NCI-H2171 treated with DMSO at 0.1 percent for 48 hours (cell line): ENCODE measurements at places on chromosomes 7 and 10.

DNA sequence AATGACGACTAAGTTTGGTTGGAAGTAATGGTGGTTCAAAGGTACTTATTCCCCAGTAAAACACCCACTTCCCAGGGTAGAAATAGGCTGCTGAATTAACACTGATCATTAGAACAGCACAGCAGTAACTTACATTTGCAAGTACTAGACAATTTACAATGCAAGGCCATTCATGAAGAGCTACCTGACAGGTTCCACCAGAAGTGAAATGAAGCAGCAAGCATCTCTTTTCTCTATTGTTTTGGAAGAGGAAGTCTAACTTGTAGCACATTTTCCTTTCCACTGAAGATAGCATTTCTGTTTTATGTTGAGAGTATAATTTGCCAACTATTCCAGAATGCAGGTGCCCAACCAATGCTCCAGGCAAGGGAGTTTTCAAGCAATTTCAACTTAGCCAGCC, 145.9 kb downstream of the CREB5 start:
- no peak for DNase-seq

DNA sequence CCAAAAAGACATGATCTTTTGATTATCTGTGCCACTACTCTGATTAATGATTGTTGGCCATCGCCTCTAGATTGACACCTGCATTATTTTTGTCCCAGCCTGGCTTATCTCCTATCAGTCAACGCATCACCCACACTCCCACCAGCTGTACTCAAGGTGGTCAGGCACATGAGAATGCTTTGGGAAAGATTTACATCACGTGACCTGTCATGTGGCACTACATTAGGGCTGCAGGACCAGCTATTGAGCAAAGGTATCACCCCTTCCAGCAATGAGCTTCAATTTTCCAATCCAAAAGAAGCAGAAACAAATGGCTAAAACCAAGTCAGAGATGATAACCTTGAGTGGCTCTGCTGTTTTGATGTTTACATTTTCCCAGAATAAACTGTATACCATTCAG, 204.3 kb downstream of the PLXNA4 start:
- no peak for DNase-seq

DNA sequence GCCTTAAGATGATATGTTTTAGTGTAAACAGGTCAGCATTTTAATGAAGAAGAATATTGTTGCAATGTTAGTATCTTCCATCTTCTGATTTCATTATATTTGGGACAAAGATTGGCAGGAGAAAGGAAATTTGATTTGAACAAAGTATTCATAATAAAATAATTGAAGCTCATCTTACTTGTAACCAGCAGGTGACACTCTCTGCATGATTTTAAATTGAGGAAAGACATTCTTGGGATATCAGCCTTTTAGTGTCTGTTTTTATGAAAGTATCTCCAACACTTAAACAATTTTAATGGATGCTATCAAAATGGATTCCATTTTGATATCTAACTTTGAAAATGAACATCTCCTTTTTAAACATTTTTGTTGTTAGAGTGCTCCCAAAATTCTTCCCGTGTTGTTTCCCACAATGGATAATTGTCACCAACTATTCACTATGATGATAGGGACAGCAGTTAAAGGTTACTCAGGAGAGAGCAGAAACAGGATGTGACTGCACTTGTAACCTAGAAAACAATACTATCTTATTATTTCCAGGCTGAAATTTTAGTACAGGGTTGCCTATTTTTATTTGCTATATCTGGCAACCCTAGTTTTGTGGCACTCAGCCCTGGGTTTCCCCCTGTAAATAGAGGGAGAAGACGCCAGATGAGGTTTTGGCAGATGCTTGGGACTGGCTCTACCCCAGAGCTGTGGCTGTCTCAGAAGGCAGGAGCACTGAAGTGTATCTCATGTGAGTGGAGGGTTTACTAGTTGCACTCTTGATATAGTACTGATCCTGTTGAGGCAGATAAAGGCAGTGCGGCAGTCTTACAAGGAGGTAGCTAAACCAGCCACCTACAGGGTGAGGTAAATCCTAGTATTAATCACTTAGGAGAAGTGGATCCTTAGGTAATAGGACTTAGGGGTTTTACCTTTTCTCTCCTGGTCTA, 31.0 kb upstream of the ABCB4 start:
- DNase-seq = no peak

DNA sequence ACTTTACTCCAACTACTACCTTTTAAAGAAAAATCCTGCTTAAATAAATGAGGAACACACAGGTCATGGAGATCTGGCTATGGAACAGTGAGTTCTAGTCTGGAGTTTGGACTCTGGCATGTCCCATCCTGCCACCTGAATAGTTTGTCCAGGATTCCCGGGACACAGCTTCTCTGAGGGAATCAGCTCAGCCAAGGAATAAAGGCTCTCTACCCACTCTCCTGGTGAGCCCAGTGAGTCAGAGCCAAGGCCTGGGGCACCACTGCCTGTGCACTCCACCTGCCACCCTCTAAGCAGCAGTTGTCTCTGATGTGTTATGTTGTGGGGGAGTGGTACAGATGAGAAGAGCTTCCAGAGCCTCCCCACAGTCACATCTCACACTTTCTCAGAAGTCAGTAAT, 113.5 kb downstream of the HTR5A start:
- DNase-seq = no peak

- no peak for DNase-seq
Observed at GRCh38 chr10:117353684-117354083, 21.6 kb downstream of the PDZD8 start.

GRCh38 chr7:84112771-84113170, 81.8 kb downstream of the SEMA3A start:
- DNase-seq = peak; percentile 13

DNA sequence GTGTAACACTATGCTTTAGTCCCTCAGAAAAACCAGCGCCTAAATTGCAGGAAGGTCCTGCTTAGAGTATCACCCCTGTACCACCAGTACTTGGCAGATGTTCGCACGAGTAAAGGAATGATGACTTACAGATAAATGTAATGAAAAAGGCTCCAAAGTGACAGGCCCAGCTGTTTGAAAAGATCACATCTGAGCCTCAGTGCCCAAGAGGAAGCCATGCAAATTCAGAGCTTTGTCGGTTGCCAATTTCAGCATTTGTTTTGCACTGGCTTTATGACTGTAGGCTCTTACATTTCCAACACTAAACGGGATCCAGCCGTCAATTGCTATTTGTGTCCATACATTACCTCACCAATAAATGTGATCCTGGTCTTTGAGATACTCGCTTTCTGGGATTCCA, 60.6 kb upstream of the GAD2 start:
- no peak for DNase-seq

GRCh38 chr10:72889391-72889831, 4.1 kb upstream of the OIT3 start:
- DNase-seq = peak; percentile 86

DNA sequence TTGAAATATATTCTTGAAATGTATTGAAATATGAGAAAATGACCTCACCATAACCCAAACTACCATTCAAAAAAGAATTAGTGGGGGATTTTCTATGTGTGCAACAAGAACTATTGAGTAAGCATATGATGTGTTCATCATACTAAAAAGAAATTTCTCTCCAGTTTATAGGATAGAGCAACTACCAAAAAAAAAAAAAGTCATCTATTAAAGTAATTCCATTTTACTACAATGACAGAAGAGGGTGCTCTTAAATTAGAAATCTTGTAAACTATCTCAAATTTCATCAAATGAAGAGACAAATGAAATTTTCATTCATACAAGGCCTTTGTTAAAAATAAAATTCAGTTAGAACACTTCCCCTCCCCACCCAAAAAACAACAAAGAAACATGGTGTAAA, 195.4 kb upstream of the PLXDC2 start:
- DNase-seq = no peak

GRCh38 chr7:131285556-131285955, 42.1 kb upstream of the MKLN1 start:
- DNase-seq = no peak

DNA sequence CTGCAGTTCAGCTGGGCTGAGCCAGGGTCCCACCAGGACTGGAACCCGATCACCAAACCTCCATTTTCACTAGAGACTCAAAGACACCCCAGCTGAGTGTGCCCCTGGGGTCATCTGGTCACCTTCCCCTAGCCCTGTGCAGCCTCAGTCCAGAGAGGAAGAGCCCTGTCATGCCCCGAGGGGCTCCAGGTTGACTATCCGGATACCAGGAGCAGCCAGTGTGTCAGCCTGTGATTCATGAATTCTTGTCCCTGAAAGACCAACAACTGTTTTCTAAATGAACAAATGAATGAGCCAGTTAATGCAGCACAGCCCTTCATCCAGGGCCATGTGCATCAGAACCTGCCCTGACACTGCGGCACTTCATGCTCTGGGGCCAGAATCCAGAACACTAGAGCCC, 201.9 kb upstream of the TCERG1L start:
- no peak for DNase-seq

GRCh38 chr10:119754085-119754484, 28.2 kb downstream of the INPP5F start:
- peak; percentile 31 for DNase-seq

DNA sequence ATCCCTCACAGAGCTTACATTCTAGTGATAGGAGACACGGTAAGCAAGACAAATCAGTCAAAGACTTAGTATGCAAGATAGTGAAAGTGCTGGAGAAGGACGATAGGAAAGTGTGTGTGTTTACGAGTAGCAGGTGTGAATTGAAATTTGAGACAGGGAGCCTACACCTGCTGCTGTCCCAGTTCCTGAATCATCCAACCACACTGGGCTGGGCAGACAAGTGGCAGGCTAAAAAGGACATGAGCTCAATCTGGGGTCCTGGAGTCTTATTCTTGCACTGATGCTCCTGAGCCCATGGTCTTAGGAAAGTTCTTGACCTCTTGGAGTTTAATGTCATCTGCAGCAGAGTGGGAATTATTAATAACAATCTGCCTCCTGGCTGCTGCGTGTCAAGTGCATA, 16.2 kb downstream of the RBP3 start:
- peak; percentile 86 for DNase-seq

DNA sequence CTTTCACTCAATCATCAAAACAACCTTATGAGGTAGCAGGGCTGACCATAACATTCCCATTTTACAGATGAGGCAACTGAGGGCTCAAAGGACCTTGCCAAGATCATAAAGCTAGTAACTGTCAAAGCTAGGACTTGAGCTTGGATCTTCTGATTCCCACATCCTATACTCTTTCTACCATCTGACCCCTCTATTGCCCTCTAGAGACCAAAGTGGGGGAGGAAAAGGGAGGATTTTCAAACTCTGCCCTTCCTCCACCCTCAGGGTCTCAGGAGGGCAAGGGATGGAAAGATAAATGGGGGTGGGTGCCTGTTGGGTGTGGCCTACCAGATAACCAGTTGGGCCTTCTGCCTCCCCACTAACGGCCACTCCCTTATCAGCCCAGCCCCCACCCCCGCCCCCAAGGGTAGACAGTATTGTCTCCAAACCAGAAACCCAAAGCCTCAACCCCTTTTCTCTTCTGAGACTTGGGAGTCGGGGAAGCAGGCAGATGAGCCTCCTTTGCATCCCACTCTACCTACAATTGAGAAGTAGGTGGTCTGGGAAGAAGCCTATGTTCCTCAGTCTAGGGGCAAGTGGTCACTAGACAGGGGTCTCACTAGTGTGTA, 7.9 kb downstream of the LDB1 start:
- DNase-seq = no peak

- no peak for DNase-seq
Observed at GRCh38 chr7:155181768-155182167, 111.6 kb downstream of the HTR5A start.

DNA sequence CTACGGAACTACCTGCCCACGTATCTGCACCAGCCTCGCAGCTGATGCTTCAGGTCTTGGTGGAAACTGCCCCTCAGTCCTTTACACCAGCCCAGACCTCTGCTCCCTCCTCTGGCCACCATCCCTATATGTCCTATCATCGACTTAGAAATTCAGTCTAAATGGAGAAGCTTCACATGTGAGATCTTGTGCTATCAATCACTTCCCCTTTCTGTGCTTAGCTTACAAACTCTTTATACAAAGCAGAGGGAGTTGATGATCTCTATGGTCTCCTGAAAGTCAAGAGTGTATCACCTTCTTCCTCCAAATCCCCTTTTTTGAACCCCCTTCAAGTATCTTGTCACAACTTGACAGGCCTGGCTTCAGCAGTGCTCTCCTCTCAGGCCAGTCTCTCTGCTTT, 30.7 kb downstream of the ZNF777 start:
- no peak for DNase-seq

- peak; percentile 22 for DNase-seq
Observed at GRCh38 chr7:158325530-158326381, 261.9 kb downstream of the PTPRN2 start.
